ENCODE measurements at places on chromosomes 13 and 19. TPM values are rescaled to one million over a fixed set of nuclear protein-coding genes. Genes with fewer than 3 reads are reported as not detected.

Gene LYPD5
- 1.9 TPM for total RNA-seq

Gene RNF126
- 26.7 TPM for total RNA-seq

Gene C13orf42
- not detected for total RNA-seq

Gene CATSPERD
- not detected for total RNA-seq

Gene CLDN10
- not detected for total RNA-seq

DNA sequence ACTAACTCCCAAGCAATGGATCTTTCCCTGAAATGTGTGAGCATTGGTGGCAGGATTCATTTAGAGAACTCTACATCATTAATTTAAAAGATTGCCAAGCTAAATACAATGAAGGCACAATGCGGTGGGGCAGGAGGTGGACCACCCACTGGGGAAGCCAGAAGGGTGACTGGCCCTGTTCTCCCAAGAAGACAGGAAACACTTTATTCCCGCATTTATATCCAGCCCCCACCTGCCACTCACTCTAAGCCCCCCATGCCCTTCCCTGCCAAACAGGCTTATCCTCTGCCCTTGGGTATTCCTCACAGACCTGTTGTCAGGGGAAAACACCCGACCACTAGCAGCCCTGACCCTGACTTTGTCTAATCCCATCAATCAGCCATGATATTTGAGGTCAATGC is 189.1 kb upstream of the UBL3 start:
- no peak overlapping the region for H3K27ac ChIP-seq
- no peaks in the 10 kb centered on the region for H3K27me3 ChIP-seq
- DNase-seq = no peak
- no peaks in the 10 kb centered on the region for H3K36me3 ChIP-seq
- no peaks in the 10 kb centered on the region for H3K4me1 ChIP-seq

GRCh38 chr13:114222461-114222968 is 12.2 kb upstream of the CDC16 start:
- no peak overlapping the region for H3K27ac ChIP-seq
- no peaks in the 10 kb centered on the region for H3K27me3 ChIP-seq
- no peak for DNase-seq
- H3K4me1 ChIP-seq = no peaks in the 10 kb centered on the region
- no peaks in the 10 kb centered on the region for H3K36me3 ChIP-seq
- no peak overlapping the region for H3K4me3 ChIP-seq

- no peaks in the 10 kb centered on the region for H3K36me3 ChIP-seq
- H3K4me3 ChIP-seq = no peak overlapping the region
- no peak for DNase-seq
- H3K4me1 ChIP-seq = no peaks in the 10 kb centered on the region
These were observed 485 bp downstream of the CPAMD8 start for GRCh38 chr19:17025991-17026658.

DNA sequence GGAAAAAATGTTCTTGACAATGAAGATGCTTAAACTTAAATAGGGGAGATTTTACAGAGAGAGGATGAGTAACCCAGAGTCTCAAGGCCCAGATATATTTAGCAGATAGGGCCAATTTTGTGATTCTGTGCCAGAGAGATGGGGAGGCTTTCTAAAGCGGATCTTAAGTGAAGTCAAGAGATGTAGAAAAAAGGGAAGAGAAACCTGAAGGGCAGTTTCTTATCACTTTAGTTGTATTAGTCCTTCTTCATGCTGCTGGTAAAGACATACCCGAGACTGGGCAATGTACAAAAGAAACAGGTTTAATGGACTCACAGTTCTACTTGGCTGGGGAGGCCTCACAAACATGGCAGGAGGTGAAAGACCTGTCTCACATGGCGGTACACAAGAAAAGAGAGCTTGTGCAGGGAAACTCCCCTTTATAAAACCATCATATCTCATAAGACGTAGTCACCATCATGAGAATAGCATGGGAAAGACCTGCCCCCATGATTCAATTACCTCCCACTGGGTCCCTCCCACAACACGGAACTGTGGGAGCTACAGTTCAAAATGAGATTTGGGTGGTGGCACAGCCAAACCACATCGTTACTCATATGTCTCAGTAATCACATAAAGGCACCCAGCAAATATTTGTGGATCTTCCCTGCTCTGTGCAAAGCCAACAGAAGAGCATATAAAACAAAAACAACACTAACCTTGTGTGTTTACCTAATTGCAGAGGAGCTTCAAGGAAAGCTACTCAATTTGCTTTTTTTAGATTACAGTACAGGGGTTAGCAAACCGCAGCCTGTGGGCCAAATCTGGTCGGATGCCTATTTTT is 102.6 kb upstream of the MYCBP2 start:
- DNase-seq = no peak
- no peak overlapping the region for H3K4me3 ChIP-seq
- no peak overlapping the region for H3K27ac ChIP-seq
- H3K36me3 ChIP-seq = no peaks in the 10 kb centered on the region

DNA sequence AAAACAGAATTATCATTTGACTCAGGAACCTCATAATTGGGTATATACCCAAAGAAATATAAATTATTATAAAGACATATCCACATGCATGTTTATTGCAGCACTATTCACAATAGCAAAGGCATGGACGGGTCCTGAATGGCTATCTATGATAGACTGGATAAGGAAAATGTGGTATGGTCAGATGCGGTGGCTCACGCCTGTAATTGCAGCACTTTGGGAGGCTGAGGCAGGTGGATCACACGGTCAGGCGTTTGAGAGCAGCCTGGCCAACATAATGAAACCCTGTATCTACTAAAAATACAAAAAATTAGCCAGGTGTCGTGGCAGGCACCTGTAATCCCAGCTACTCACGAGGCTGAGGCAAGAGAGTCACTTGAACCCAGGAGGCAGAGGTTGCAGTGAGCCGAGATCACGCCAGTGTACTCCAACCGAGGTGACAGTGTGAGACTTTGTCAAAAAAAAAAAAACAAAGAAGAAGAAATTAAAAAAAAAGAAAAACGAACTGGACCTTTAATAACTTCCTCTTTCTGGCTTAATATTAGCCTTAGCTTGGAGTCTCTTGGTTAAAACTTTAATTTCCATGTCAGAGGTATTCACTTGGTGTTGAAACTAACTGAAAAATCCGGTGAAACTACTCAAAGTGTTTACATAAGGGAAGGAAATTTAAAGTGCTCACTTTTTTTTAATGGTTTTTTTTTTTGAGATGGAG is 104.4 kb downstream of the ZNF486 start:
- no peaks in the 10 kb centered on the region for H3K27me3 ChIP-seq
- H3K36me3 ChIP-seq = no peaks in the 10 kb centered on the region
- no peak for DNase-seq
- H3K4me3 ChIP-seq = no peak overlapping the region
- no peak overlapping the region for H3K27ac ChIP-seq

DNA sequence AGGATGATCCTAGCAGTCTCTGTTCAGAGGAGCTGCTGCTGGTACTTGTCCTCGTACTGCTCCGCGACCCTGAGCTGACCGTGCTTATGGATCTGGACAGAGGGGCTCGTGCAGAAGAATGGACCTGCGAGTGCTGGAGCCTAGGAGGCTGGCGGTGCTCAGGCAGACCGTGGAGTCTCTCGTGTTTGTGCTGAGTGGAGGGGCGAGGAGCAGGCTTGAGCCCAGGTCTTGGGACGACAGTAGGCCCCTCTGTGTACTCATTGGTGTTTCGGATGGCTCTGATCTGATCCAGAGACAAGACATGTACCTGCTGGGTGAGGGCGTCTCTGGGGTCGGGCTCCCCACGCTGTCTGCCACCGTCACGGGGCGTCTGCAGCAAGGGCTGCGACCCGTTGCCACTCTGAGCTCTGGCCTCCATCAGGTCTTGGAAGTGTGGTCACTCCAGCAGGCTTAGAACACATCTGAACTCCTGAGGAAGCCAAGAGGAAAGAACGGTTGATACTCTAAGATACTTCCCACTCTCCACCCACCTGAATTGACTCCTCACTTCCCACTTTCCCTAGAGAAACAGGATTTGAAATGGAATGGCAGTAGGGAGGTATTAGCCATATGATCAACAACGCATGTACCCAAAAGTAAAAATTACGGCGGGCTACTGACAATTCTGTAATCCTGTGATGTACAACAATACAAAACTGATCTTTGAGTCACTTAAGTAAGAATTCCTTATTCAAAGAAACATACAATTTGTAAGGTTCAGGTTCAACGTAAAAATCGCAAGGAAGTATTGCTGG is 3.4 kb downstream of the SPRY2 start:
- no peaks in the 10 kb centered on the region for H3K4me1 ChIP-seq
- no peaks in the 10 kb centered on the region for H3K36me3 ChIP-seq
- peak overlapping the region; percentile 16 for H3K27ac ChIP-seq
- H3K27me3 ChIP-seq = no peaks in the 10 kb centered on the region
- peak overlapping the region; percentile 46 for H3K4me3 ChIP-seq

DNA sequence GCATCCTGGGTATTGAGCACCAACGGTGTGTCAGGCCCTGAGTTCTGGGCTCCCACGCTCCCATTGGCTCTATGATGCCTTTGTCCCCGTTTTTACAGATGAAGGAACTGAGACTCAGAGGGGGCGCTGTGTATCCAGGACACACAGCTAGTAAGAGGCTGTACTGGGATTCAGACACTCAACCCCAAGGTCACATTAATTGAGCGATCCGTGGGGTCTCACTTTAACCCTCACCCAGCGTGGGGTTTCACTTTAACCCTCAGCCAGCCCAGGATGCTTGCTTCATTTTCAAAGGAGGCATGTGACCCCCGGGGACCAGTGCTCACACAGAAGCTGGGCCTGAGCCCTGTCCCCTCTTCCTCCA is 42.6 kb downstream of the CYP4F22 start:
- H3K36me3 ChIP-seq = no peaks in the 10 kb centered on the region
- no peaks in the 10 kb centered on the region for H3K4me1 ChIP-seq

DNA sequence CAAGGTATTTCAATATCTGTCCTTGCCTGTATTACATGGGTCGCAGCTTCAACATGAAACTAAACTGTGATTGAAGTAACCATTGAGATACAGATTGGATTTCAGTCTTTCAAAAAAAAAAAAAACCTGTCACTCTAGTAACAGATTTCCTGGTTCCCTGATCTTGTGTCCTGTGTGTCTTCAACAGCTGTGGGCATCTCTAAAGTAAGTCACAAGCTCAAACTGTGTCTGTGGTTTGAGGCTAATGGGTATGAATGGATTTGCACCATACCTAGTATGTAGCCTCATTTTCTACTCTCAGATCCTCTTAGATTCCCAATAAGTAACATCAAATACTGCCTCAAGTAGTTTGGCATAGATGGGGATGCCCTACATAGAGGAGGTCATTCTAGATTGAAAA is 300.1 kb downstream of the COG6 start:
- H3K4me1 ChIP-seq = no peaks in the 10 kb centered on the region
- no peaks in the 10 kb centered on the region for H3K27me3 ChIP-seq
- no peak overlapping the region for H3K4me3 ChIP-seq

DNA sequence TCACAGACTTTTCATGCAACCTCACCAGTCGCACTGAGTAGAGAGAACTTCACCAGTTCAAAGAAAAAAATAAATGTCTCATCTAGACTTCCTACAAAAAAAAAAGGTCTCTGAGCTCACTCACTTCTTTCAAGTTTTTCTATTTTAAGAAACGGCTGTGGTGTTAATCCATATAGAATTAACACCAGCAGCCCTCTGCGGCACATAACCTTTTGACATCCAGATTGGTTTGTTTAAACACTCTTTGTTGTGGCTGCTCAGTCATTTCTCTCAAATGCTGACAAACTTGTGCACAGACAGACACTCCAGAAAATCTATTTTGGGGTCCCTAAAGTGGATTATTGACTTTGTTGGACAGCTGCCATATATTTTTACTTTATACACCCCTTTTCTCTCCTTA is 874.9 kb downstream of the EFNB2 start:
- H3K4me1 ChIP-seq = no peaks in the 10 kb centered on the region
- DNase-seq = no peak
- H3K27me3 ChIP-seq = no peaks in the 10 kb centered on the region
- no peak overlapping the region for H3K4me3 ChIP-seq

DNA sequence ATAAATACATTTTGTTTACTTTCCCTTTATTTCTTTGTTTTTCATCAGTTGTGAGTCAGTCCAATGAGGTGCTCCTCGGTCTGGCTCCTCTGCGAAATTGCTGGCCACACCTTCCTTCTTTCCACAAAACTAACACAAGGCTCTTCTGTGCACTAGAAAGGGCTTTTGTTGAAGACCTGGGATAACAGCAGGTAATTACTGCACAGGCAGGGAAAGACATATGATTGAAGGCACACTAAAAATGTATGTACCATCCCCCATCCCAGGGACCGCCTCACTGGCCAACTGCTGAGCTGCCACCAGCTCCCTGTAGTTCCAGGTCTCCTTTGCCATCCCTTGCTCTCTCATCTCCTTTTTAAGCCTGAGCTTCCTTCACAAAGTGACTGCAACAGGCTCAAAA is 180.5 kb downstream of the EFNB2 start:
- no peak overlapping the region for H3K27ac ChIP-seq
- H3K4me1 ChIP-seq = no peaks in the 10 kb centered on the region
- H3K36me3 ChIP-seq = no peaks in the 10 kb centered on the region
- no peak overlapping the region for H3K4me3 ChIP-seq
- H3K27me3 ChIP-seq = no peaks in the 10 kb centered on the region

GRCh38 chr13:31116224-31116623 is 45.5 kb downstream of the HSPH1 start:
- no peaks in the 10 kb centered on the region for H3K36me3 ChIP-seq
- no peak overlapping the region for H3K4me3 ChIP-seq
- H3K27me3 ChIP-seq = no peaks in the 10 kb centered on the region
- no peaks in the 10 kb centered on the region for H3K4me1 ChIP-seq
- DNase-seq = no peak
- H3K27ac ChIP-seq = no peak overlapping the region

GRCh38 chr13:68369739-68370138 is 1139.6 kb upstream of the PCDH9 start:
- H3K4me3 ChIP-seq = no peak overlapping the region
- no peaks in the 10 kb centered on the region for H3K36me3 ChIP-seq
- H3K4me1 ChIP-seq = no peaks in the 10 kb centered on the region
- no peak for DNase-seq

DNA sequence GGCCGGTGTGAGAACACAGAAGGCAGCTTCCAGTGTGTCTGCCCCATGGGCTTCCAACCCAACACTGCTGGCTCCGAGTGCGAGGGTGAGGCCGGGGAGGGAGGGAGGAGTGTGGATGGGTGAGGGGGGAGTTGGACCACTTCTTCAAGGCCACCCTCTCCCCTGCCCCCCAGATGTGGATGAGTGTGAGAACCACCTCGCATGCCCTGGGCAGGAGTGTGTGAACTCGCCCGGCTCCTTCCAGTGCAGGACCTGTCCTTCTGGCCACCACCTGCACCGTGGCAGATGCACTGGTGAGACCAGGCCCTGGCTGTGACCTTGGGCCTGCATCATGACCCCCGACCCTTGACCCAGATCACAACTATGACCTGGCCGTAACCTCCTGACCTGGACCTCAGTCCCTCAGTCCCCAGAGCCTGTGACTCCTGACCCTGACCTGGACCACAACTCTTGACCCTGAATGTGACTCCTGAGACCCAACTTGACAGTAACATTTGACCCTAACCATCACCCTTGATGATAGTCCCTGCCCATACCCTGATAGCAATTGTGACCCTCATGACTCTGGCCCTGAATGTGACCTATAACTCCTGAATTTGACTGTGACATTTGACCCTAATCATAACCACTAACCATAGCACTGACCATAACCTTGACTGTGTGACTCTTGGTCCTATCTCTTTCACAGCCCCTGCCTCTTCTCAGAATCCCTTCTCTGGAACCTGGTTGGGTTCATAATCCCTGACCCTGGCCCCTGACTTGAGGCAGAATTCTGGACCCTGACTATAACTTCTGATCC is 10.9 kb downstream of the LTBP4 start:
- no peak overlapping the region for H3K4me3 ChIP-seq
- H3K27ac ChIP-seq = no peak overlapping the region
- no peaks in the 10 kb centered on the region for H3K4me1 ChIP-seq
- H3K36me3 ChIP-seq = no peaks in the 10 kb centered on the region

GRCh38 chr13:95367309-95367843 is 66.1 kb upstream of the ABCC4 start:
- H3K4me1 ChIP-seq = no peaks in the 10 kb centered on the region
- no peak overlapping the region for H3K27ac ChIP-seq
- no peak for DNase-seq
- no peaks in the 10 kb centered on the region for H3K36me3 ChIP-seq
